Small intestine (tissue), 16 donors: ENCODE measurements at places on chromosomes 16 and 17. TPM values are rescaled to one million over a fixed set of nuclear protein-coding genes. Genes with fewer than 3 reads are reported as not detected.

DNA sequence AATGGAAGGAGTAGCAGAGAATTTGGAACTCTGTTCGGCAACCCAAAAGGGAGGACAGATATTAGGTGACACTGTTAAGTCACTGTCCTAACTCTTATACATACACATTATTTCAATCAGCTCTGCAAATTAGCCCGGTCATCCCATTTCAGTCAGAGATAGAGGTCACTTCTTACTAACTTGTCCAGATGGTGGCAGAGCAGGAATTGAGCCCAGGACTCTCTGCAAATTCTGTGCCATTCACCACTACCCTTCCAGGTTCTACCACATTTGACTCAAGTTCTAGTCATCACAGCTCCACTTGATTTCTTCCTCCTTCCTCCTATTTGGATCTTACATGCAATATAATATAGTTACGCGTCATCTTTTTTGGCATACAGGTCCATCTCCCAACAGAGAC lies 35.9 kb upstream of the NUDT7 start:
- no peaks in the 10 kb centered on the region for H3K36me3 ChIP-seq
- H3K27me3 ChIP-seq = no peaks in the 10 kb centered on the region
- DNase-seq = no peak
- H3K27ac ChIP-seq = no peak overlapping the region
- no peak overlapping the region for H3K4me3 ChIP-seq

DNA sequence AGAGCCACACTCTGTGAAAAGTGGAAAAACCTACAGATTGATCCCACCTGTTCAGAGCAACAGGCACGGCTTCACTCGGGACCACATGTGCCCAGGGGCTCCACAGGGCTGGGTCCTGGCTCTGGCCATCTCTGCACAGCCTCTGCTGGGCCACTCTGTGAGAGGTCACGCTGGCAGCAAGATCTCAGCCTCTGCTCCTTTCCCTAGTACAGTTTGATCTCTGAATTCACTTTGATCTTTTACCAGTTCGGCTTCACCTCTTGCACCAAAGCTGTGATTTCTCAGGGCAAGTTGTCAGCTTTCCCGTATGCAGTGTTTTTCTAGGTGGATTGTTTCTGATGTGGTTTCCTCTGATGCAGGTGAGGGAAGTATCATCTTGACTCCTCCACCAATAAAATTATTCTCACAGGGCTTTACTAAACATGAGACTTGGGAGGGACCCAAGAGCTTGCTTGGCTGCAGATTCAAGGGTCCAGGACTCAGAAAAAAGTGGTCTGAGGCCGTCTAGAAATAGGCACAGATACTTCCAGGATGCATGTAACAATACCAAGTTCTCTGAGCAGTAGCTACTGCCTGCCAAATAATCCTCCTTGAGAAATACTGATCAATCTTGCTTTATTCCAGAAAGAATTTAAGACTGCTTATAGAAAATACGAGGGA lies 24.0 kb upstream of the ALDH3A1 start:
- H3K4me1 ChIP-seq = no peaks in the 10 kb centered on the region
- no peaks in the 10 kb centered on the region for H3K36me3 ChIP-seq
- no peaks in the 10 kb centered on the region for H3K27me3 ChIP-seq
- no peak overlapping the region for H3K4me3 ChIP-seq
- no peak overlapping the region for H3K27ac ChIP-seq
- DNase-seq = no peak

DNA sequence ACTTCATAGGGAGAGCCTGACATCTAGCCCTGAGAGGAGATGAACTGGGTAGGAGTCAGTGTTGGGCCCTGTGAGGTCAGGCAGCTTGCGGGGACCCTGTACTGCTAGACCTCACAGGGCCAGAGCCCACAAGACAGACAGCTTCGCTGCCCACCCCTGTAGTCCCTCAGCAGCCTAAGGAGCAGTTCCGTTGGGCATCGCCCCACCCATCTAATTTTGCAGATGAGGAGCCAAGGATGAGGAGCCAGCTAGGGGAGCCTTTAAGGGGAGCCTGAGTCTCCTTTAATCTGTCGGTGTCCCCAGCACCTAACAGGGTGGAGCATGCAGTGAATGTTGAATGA lies 755 bp upstream of the TUFM start:
- H3K27ac ChIP-seq = peak overlapping the region; percentile 86
- peaks cover 18% of the 10 kb centered on the region for H3K4me1 ChIP-seq
- H3K4me3 ChIP-seq = peak overlapping the region; percentile 56
- peak; percentile 6 for DNase-seq

DNA sequence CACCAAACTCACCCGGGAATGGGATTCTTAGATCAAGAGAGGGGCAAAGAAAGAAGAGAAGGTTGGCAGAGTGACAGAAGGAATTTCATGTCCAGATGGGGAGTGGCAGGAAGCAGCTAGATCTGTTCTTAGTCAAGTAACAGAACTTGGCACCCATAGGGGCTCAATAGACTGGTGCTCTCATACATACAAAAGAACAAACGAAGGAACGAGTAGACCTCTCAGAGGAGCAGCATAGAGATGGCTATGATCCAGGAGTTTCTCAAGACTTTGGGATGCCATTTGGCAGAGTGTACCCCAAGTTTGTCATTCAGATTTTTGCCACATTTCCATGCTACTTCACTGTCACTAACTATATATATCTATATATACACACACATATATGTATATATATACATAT lies 47.9 kb downstream of the GINS3 start:
- H3K4me1 ChIP-seq = no peaks in the 10 kb centered on the region
- H3K4me3 ChIP-seq = no peak overlapping the region
- no peak overlapping the region for H3K27ac ChIP-seq
- H3K27me3 ChIP-seq = peaks cover 5% of the 10 kb centered on the region

Gene ARL17B
- 6.6 TPM for polyA plus RNA-seq

DNA sequence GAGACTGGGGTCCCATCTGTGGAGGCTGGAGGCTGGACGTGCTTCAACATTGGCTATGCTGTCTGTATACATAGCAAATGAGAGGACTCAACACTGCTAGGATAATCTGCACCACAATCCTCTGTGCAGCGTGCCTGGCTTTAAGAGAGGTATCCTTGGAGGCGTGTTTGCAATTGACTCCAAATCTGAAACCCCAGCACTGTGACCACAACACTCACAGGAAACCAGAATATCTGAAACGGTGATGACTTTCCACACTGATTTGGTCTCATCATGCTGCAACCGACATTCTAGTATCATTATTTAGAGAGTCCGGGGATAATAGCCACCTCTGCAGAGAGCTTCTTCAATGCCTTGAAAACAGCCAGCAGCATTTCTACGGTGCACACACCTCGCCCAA lies 35.1 kb downstream of the TLE7 start:
- H3K4me1 ChIP-seq = no peaks in the 10 kb centered on the region
- H3K4me3 ChIP-seq = no peak overlapping the region
- DNase-seq = no peak
- H3K27me3 ChIP-seq = peaks cover 7% of the 10 kb centered on the region
- H3K36me3 ChIP-seq = no peaks in the 10 kb centered on the region
- no peak overlapping the region for H3K27ac ChIP-seq

Gene GINS2
- 3.2 TPM for polyA plus RNA-seq

Gene FOXN1
- polyA plus RNA-seq = not detected

DNA sequence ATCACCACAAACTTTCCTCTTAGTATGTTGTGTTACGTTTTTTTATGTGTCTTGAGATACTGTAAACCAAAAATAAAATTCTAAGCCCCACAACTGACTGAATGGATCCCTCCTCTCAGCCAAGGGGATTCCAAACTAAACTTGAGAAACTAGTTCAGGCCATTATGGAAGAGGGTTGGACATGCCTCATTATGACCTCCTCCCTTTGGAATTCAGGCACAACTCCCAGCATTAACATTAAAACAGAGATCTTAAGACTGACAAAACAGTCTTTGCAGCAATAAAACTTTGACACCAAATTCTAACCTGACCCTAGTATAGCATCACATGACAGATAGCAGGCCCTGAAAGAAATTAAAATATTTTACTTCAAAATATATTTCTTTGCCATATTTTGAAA lies 51.1 kb upstream of the SLC47A1 start:
- H3K4me1 ChIP-seq = no peaks in the 10 kb centered on the region
- no peaks in the 10 kb centered on the region for H3K27me3 ChIP-seq
- H3K36me3 ChIP-seq = no peaks in the 10 kb centered on the region

GRCh38 chr17:35612924-35613521 lies 25.9 kb downstream of the AP2B1 start:
- no peaks in the 10 kb centered on the region for H3K4me1 ChIP-seq
- H3K36me3 ChIP-seq = peaks cover 6% of the 10 kb centered on the region
- no peaks in the 10 kb centered on the region for H3K27me3 ChIP-seq
- H3K27ac ChIP-seq = no peak overlapping the region
- no peak overlapping the region for H3K4me3 ChIP-seq

- no peaks in the 10 kb centered on the region for H3K36me3 ChIP-seq
- peaks cover 11% of the 10 kb centered on the region for H3K4me1 ChIP-seq
- no peaks in the 10 kb centered on the region for H3K27me3 ChIP-seq
- H3K4me3 ChIP-seq = peak overlapping the region; percentile 98
- DNase-seq = peak; percentile 56
These were observed 1.6 kb downstream of the ATP6V0C start for GRCh38 chr16:2515180-2515851.

GRCh38 chr17:67682196-67682595 lies 35.5 kb upstream of the NOL11 start:
- H3K27ac ChIP-seq = no peak overlapping the region
- no peaks in the 10 kb centered on the region for H3K4me1 ChIP-seq
- no peak overlapping the region for H3K4me3 ChIP-seq
- no peak for DNase-seq
- no peaks in the 10 kb centered on the region for H3K36me3 ChIP-seq

DNA sequence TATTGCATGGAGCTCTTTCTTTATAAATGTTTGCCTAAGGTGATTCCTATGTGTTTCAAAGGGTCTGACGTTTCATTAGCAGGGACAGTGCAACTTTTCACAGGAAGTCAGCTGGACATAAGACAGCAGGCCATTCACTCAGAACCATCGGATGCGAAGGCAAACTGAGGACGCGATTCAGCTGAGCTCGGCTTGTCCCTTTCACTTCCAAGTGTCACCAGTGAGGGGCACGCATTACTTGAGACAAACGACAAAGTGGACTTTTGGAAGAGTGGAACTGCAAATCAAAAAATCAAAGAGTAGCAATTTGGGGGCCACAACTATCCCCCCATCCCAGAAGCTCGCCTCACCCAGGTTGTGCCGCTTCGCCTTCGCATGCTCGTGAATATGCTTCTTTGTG lies 14.6 kb downstream of the USP22 start:
- no peaks in the 10 kb centered on the region for H3K27me3 ChIP-seq
- no peak for DNase-seq
- no peak overlapping the region for H3K27ac ChIP-seq
- H3K4me1 ChIP-seq = no peaks in the 10 kb centered on the region
- H3K36me3 ChIP-seq = peaks cover 19% of the 10 kb centered on the region

Gene TNFRSF17
- 1.8 TPM for polyA plus RNA-seq

DNA sequence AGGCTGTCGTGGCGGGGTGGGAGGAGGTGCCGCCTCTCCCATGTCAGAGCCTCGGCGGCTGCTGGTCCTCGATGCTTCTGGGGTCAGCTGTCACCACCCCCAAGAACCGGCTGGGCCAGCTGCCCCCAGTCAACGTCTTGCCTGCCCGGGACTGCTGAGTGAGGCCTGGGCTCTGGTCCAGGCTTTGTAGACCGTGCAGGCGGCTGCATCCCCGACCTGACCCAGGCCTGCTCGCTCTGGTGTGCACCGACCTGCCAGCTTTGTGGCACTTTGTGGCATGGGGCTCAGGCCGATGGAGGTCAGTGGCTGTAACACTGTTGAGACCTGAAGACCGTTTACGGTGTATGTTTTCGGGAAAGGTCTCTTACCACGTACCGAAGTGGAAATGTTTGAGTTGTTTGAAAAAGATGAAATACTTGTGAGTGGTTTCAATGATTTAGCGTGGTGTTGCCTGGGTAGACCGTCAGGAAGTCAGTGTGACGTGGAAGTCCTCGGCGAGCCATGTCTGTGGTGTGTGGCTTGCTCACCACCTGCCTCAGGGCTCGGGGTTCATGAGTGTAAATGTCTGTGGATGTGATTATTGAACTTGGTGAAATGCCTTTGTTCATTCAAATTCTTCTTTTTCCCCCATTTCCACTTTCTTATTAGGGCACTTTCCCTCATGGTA lies 53.2 kb upstream of the ZNF750 start:
- no peak for DNase-seq
- H3K4me3 ChIP-seq = no peak overlapping the region
- no peaks in the 10 kb centered on the region for H3K36me3 ChIP-seq

DNA sequence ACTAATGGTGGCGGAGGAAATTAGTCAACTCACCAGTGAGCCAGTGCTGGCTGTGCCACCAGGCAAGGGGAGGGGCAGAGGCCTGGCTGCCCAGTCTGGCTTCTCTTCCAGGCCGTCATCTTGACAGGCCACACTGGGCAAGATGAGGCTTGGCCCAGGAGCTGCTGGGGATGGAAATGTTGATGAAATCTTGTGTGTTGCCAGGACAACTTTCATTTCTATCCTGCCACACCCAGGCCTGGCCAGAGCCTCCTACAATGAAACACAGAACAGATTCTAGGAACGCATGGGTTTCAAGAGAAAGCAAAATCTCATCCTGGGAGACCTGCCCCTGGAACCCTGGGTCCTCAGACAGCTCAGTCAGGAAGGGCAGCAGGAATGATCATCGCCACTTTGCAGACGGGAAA lies 9.3 kb downstream of the HEXIM2 start:
- DNase-seq = no peak
- peak overlapping the region; percentile 95 for H3K27ac ChIP-seq
- no peaks in the 10 kb centered on the region for H3K36me3 ChIP-seq
- peaks cover 61% of the 10 kb centered on the region for H3K4me1 ChIP-seq

GRCh38 chr16:70701998-70702397 lies 16.1 kb upstream of the MTSS2 start:
- DNase-seq = no peak
- no peaks in the 10 kb centered on the region for H3K36me3 ChIP-seq
- H3K4me3 ChIP-seq = no peak overlapping the region

Gene CACNA1G
- polyA plus RNA-seq = 1.7 TPM

- peaks cover 14% of the 10 kb centered on the region for H3K36me3 ChIP-seq
- H3K27me3 ChIP-seq = no peaks in the 10 kb centered on the region
- no peak overlapping the region for H3K27ac ChIP-seq
These were observed 11.5 kb downstream of the ZNF597 start for GRCh38 chr16:3431779-3432219.

Gene CES1
- polyA plus RNA-seq = 3.1 TPM

DNA sequence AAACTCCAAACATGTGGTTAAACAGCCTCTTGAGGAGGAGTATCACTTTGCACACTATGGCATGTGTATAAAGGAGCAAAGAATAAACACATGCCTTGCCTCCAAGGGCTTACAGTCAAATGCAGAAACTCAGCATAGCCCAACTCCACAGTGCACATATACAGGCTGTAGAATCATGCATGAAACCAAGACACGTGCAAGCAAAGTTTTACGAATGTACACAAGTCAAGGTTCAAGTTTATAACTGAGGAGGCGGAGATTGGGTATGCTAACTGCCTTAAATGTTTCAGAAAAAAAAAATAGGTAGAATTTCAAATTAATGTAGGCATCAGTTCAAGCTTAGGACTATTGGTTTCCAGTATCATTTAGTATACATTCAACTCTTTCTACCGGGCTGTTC lies 321.1 kb downstream of the SOX9 start:
- no peak overlapping the region for H3K27ac ChIP-seq
- DNase-seq = peak; percentile 80
- H3K27me3 ChIP-seq = no peaks in the 10 kb centered on the region

GRCh38 chr17:45895304-45895968 lies 1.1 kb downstream of the MAPT start:
- H3K4me1 ChIP-seq = peaks cover 2% of the 10 kb centered on the region
- H3K27ac ChIP-seq = no peak overlapping the region
- H3K27me3 ChIP-seq = peaks cover 71% of the 10 kb centered on the region
- no peak for DNase-seq
- no peaks in the 10 kb centered on the region for H3K36me3 ChIP-seq
